ENCODE measurements at places on chromosomes 16 and 17.
A peak's percentile ranks its signal among the peaks of the same experiment; 100 is the strongest.

GRCh38 chr16:58125781-58126335, 3.3 kb downstream of the CFAP20 start:
- no peak for DNase-seq

- peak; percentile 19 for DNase-seq
Measured at GRCh38 chr17:43907425-43907981, at the start of gene MPP2. Gene MPP2, minus strand, starts transcription at chr17:43907536. Its CDS starts 3,076 bp downstream, at chr17:43904460.

- DNase-seq = no peak
Measured at GRCh38 chr16:87507351-87508069, 14.7 kb upstream of the ZCCHC14 start.

GRCh38 chr17:31696184-31696602, 162.9 kb downstream of the COPRS start:
- DNase-seq = no peak

DNA sequence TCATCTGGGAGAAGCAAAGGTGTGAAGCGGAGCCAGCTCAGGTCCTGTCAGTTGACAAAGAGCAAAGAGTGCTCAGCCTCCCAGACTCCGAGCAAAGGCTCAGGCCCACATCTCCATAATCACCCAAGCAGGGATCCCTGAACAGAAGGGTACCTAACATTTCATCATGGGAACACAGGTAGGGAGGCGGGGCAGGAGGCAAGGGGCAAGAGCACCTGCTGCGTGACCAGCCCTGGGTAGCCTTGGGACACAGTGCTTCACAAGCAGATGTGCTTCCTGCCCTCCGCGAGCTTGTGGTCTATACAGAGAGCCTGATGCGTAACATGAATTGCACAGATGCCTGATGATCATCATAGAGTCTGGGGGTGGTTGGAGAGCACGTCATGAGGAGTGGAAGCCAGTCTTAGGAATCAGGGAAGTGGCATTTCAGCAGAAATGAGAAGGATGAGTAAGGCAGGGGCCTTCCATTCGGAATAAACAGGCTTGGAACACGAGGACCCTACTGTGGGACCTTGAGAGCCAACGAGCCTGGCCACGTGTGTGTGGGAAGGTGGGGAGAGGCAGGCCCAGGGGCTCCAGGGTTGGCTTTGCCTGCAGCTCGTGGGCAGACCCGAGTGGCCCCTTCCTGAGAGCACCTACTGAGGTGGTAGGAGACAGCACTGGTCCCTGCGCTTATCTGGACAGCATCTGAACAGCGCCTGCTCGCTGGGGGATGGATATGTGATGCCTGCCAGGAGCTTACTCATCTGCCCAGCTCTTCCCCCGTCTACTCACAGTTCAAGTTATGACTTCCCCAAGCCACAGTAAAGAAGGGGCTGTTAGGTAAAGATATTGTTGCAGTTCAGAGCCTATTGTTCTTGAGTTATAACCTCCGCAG, 125.8 kb downstream of the CCDC182 start:
- DNase-seq = no peak

DNA sequence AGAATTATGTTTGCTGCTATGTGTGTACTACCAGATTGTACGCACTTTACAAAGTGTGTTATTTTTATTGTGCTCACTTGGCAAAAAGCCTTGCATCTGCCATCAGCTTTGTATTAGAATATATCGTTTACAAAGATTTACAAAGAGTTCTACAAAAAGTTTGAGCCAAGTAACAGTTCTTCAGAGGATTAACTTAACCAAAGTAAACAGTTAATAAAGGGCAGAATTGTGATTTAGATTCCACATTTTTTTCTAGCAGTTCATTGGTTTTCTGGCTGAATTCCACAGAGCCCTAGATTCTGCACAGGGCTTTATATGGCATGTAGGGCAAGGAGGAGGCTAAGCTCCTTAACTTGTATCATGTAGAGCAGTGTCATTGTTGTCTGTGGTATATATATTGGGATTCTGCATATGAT, 29.4 kb downstream of the UTP18 start:
- DNase-seq = no peak

DNA sequence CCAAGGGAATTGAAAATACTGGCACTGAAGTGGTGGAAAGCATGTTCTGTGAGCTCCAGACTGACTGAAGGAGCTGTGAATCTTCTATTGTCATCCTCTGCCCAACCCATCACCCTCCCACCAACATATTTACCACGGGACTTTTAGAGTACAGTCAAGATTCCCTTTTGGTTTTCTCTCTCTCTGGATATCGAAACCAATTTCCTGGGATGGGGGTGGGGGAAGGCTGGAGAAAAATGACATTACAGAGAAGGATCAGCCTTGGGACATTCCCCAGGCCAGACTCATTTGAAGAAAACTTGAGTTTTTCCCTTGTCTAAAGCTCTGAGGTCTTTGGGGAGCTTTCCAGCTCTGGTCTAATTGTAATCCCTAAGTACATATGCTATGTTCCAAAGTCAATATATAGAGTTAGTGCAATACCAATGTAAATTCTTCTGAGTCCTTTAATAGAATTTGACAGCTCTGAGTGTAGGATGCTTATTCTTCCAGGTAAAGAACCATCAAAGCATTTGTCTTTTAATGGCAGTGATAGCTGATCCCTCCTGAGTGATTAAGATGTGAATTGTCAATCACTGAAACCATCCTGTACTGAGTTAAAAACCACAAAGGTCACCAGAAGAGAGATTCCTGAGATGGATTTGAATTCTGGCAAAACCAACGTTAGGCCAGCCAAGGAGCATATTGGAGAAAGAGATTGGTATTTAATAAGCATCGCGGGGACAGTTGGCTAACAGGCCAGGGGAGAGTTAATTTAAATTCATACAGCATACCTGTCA, 48.8 kb upstream of the CCL1 start:
- no peak for DNase-seq

GRCh38 chr17:58525239-58525638, 10.8 kb upstream of the MTMR4 start:
- DNase-seq = no peak

DNA sequence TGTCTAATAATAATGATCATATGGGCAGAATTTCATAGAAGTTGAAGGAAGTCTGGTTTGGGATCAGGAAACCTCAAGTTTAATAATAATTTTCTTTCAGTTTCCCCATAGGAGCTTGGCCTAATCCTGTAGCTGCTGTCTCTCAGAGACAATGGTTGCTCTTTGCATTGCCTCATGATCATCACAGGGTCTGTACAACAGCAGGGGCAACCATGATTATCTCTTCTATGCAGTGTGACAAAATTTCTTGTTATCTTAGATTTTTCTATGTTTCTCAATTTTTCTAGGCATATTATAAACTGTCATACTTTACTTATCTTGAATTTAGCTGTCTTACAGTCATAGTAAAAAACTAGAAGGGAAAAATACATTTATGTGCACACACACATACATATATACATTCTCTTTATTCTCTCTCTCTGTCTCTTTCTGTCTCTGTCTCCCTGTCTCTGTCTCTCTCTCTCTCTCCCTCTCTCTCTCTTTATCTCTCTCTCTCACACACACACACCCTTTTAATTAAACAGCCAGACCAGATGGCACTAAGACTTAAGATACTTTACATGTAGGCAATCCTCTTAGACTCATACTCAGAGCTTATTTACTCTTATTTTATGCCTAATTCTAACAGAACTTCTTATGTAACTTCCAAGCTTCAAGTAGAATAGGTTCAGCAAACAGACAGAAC, 30.5 kb downstream of the SMIM36 start:
- DNase-seq = no peak

GRCh38 chr16:67935101-67935401, 1.6 kb downstream of the PSMB10 start:
- no peak for DNase-seq

GRCh38 chr16:86252596-86252995, 257.7 kb upstream of the FOXF1 start:
- no peak for DNase-seq

DNA sequence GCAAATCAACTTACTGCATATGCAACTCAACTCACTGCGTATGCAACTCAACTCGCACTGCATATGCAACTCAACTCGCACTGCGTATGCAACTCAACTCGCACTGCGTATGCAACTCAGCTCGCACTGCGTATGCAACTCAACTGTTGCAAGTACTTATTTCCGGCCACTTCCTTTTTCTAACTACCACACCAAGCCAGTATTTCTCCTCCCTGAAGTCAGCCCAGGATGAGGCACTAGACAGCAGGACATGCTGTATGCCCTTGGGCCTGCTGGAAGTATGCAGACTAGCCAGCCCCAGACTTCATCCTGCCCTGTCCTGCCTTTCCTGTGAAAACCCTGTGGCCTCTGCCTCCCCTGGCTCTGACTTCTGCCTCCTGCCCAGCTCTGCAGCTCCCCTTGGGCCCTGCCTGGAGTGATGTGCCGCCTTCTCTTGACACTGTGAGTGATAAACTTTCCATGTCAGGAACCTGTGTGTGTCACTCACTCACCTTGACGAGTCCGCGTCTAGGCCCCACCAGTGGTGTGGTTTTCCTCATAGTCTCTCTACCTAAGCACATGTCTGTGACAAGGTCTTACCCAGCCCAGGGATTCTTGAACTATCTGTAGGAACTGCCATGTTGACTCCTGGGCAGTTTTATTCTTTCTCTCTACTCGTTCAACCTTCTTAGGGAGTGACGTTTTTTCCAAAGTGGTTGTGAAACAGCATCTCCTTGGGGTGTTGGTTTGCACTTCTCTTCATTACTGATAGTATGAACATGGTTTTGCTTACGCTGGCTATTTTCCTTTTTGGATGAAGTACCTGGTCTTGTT, 16.4 kb downstream of the ZNF778 start:
- DNase-seq = no peak

GRCh38 chr17:1474402-1475189, 17.9 kb downstream of the MYO1C start:
- no peak for DNase-seq

- no peak for DNase-seq
Measured at GRCh38 chr16:83530293-83530692, 277.5 kb upstream of the HSBP1 start.

GRCh38 chr16:52708476-52708875, 161.5 kb upstream of the TOX3 start:
- no peak for DNase-seq

- DNase-seq = no peak
Measured at GRCh38 chr17:83162035-83162745, 82.8 kb downstream of the METRNL start.

DNA sequence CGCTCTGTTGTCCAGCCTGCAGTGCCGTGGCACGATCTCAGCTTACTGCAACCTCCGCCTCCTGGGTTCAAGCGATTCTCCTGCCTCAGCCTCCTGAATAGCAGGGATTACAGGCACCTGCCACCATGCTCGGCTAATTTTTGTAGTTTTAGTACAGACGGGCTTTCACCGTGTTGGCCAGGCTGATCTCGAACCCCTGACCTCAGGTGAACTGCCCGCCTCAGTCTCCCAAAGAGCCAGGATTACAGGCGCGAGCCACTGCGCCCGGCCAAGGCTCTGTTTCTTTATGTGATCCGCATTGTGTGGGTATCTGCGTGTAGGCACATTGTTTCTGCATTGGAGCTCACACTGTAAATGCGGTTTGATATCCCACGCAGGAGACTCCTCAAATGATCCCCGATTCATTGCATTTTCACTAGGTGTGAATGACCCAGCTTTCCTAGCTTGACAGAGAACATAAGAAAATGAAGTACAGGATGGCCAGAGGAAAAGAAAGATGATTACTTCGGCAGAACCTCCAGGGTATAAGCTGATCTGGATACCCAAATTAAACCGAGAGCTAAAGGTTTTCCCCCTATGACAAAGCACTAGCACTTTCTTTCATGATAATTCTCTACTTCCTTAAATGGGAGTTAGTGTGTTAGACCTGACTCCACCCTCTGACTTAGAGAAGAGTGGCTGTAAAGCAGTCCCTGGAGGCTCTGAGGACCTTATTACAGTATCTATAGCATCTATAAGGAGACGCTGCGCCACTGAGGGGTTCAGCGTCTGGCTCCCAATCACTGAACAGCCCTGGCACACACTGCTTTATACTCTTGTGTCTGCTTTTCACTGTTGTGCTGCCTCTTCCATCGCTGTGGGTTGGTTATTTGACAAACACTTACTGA, 17.3 kb downstream of the COTL1 start:
- no peak for DNase-seq

DNA sequence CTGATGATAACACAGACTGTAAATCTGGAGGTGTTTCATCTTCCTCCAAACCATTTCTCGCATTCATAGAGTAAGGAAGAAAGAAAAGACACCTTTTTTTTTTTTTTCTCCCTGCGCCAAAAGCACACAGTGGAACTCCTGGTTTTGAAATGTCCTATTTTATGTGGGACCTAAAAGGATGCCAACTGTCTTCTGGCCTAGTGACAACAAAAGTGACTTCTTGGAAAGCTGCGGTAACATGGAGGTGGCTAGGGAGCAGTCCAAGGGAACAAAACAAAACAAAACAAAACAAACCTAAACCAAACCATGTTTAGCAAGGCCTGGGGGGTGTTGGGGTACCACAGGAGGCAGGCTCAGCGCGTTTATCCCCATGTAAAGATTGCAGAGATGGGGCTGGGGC, 174.8 kb downstream of the XYLT1 start:
- no peak for DNase-seq

GRCh38 chr17:17859909-17860765, 23.4 kb upstream of the SREBF1 start:
- peak; percentile 43 for DNase-seq

GRCh38 chr16:81447383-81448101, 2.9 kb downstream of the CMIP start:
- no peak for DNase-seq

GRCh38 chr16:68292425-68292824, 18.3 kb downstream of the SLC7A6OS start:
- no peak for DNase-seq

GRCh38 chr16:23334950-23335349, 32.8 kb downstream of the SCNN1B start:
- no peak for DNase-seq

- no peak for DNase-seq
Measured at GRCh38 chr17:50307654-50308053, 33.4 kb downstream of the TMEM92 start.

- no peak for DNase-seq
Measured at GRCh38 chr16:48435318-48435680, 50.1 kb upstream of the SIAH1 start.

GRCh38 chr16:66256919-66257318, 109.6 kb upstream of the CDH5 start:
- DNase-seq = no peak

Data from activated CD4-positive, CD25-positive, alpha-beta regulatory T cell (primary cell).